HT1080 (cell line): ENCODE measurements at places on chromosomes 3 and 15.

DNA sequence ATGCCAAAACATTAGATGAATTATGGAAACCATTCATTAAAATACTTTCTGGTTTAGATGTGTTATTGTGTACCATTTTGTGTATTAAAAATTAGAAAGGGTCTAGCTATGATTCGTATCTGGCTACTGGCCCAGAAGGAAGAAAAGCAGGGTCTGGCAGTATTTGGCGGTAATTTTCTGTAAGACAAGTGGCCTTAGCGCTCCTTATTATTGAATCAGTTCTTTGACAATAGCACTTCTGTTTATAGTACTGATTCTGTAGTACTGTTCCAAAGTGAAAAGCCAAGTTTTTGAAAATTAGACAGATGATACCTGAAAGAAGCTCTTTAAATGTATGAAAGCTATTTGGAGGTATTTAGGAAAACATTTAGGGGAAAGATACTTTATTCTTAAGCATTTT is 10.2 kb downstream of the GLCE start:
- no peak for DNase-seq

DNA sequence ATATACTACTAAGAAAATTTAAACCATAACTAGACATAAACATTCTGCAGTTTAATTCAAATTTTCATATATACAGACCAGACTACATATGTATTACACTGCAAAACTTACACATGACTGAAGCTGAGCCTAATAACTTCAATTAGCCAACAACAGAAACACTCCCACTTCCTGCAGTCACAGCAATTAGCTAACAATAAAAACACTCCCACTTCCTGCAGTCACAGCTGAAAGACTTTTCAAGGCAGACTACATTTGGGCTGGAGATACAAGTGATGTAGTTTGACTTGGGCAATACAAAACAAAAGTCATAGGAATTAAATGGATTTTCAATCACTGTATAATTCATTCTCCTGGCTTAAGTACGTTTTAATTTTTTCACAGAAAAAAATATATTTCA is 10.3 kb downstream of the TM2D3 start:
- no peak for DNase-seq

DNA sequence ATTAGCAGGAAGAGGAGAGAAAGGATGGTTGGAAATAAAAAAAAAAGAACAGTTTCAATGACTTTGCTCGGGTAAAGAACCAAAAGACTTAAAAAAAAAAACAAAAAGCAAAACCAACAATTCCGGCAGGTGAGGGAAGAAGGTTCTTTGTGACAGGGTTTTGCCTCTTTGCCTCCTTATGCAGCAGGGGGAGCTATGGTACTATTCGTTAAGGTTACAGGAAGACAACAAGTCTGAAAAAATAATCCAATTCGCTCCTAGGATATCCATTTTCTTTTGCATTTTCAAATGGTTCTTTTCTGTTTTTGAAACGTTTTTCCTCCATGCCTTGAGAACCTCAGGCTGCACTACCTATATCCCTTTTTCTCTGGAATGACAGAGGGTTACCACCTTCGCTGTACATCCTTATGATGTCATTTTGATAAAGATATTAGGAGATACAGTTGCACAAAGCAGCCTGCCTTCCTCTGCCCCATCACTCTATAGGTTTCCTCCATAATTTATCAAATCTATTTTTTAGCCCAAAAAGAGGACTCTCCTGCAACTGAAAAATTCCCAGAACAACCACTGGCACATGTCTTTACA is 55.0 kb downstream of the CFAP20DC start:
- DNase-seq: peak; percentile 60

DNA sequence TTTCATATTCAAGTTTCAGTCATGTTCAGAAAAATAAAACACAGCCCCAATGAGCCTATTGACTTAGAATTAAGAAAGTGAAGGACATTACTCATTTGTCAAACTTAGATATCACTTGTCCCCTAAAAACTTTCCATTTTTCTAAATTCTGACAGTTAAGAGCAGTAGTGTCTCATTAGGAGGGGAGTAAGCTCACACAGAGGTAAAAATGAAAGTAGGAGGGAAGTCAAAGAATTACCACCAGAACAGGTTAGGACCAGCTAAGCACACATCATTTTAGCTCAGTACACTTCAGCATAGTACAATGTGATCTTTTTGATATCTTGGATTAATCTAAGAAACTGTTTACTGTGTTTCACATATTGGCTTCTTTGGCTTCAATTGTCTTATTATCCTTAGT is 64.3 kb downstream of the OSTN start:
- peak; percentile 29 for DNase-seq

- no peak for DNase-seq
Observed at GRCh38 chr15:80607287-80607980, 87.7 kb upstream of the ABHD17C start.

- no peak for DNase-seq
Observed at GRCh38 chr3:183108470-183108869, 9.2 kb upstream of the MCCC1 start.

DNA sequence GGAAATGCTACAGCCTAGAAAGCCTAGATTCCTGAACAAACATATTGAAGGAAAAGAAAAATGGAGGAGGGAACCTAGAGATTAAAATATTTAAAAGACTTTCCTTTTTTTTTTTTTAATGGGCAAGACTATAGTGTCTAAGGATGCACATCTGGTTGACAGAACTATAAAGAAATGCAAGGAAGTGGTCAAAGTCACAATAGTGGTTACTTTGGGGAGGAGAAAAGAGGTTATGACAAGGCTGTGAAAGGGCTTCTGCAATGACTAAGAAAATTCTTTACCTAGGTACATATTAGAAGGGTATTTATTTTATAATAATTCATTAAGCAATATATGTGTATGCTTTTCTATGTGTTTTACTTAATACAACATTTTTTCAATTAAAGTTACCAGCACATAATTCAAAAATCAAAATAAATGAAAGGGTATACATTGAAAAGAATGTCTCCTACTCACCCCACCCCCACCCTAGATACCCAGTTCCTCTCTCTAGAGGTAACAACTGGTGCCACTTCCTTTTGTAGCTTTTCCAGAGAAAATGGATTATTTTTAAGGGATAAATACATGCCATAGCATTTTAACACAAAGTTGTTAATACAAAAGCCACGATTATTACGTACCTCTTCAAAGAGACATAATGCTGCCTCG is 70.1 kb downstream of the HERC1 start:
- DNase-seq: peak; percentile 70

- DNase-seq: peak; percentile 78
Observed at GRCh38 chr3:87873136-87873535, 185.7 kb downstream of the CGGBP1 start.

GRCh38 chr15:70563561-70564095 is 199.7 kb downstream of the UACA start:
- no peak for DNase-seq

DNA sequence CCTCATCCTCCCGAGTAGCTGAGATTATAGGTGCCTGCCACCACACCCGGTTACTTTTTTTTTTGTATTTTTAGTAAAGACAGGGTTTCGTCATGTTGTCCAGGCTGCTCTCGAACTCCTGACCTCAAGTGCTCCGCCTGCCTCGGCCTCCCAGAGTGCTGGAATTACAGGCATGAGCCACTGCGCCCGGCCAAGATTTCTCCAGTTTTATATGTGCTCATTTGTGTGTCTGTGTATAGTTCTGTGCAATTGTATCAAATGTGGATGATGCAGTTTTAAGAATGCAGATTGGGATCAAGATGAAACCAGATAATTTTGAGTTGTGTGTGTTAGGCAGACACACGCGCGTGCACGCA is 68.3 kb downstream of the SLCO3A1 start:
- no peak for DNase-seq

GRCh38 chr3:124453189-124453588 is 277.1 kb upstream of the UMPS start:
- no peak for DNase-seq

GRCh38 chr3:54004335-54004734 is 112.7 kb upstream of the SELENOK start:
- peak; percentile 5 for DNase-seq

DNA sequence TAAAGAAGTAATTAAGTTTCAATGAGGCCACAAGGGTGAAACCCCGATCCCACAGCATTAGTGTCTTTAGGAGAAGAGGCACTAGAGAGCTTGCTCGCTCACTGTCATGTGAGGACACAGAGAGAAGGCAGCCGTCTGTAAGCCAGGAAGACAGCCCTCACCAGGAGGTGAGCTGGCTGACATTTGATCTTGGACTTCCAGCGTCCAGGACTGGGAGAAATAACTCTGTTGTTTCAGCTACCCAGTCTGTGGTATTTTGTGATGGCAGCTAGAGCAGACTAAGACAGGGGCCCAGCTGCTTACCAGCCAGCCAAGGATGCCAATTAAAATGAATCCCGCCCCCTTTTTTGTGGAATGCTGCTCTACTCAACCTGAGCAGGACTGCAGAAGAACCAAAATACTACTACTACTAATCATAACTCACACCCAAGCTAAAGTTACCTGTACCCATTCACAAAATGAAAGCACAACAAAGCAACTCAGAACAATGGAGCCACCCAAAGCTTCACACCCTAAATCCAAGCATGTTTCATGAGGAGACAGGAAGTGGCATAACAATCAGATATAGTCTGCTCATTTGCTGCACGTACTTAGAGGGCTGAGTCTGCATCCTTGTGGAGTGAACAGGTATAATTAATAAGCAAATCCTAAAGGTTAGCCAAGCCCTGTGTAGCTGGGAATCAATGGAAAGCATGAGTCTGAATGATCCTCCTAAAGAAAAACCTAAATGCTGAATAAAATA is 35.6 kb upstream of the RHCG start:
- DNase-seq: peak; percentile 75

DNA sequence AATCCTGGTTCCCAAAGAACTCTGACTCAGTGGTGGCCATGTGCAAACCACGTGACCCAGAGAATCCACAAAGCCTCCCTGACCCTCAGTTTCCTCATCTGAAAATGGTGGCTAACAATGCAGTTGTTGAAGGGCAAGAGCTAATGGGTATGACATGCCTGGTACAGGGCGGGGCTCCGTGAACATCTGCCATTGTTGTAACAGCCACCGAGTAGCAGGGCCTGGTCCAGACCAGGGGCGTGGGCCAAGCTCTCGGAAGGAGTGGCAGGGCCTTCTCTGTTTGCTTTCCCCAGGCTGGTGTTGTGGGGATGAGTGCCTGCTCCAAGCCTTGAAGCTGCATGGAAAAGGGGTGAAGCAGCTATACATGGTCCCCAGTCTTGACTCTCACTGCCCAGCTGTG is 13.4 kb downstream of the MAPKAPK3 start:
- DNase-seq: no peak

DNA sequence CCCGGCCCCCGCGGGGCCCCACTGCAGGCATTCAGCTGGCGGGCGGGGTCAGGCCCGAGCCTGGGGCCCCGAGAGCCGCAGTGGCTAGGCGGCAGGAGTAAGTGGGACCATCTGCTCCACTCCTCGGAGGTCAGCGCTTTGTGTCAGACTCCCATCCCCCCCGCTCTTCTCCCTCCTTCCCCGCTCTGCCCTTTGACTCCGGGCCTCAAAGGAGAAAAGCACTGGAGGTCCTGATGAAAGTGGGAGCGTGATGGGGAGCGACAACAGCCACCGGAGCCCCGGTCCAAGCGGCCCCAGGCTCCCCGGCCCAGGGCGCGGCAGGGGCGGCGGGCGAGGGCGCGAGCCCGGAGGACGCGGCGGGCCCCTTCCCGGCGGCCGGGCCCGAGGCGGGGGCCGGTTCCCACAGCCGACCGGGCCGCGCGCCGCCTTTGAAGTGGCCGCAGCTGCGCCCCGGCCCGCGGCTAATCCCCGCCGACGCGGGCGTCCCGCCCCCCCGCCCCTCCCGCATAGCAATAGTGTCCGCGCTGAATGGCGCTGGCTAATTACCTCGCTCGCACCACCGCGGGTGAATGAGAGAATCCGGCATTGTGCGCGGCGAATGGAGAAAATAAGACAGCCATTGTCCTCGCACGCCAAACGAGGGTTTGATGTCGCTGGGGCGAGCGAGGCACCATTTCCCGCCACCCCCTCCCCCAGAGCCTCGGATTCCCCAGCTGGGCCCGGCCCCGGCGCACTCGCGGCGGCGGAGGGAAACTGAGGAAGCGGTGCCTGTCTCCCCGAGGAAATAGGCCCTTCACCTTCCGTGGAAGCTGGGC is 22.4 kb downstream of the IGDCC3 start:
- no peak for DNase-seq

- no peak for DNase-seq
Observed at GRCh38 chr3:37687966-37688365, 173.7 kb upstream of the CTDSPL start.

DNA sequence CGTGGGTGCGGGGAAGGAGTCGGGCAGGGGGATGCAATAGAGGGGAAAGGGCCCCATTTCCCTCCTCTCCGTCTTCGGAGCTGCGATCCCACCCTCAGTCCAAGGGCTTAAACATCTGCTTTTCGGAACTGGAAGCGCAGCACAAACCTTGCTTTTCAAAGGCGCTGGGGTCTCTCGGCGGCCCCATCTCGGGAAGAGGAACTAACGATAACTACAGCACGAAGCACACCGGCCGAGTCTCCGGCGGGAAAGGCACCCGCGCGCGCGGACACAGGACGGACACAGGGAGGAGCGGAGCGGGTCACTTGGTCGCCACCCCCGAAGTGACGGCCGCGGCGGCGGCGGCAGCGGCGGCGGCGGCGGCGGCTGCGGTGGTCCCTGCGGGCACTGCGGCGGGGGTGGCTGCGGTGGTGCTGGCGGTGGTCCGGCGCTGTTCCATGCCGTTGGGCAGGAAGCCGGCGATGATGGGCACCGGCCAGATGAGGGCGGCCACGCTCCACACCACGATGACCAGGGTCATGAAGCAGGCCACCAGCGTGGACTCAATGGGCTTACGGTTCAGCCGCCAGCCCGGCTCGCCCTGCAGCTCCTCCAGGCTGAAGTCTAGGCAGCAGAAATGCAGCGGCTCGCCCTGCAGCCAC is 1.1 kb downstream of the TMEM158 start:
- peak; percentile 67 for DNase-seq

DNA sequence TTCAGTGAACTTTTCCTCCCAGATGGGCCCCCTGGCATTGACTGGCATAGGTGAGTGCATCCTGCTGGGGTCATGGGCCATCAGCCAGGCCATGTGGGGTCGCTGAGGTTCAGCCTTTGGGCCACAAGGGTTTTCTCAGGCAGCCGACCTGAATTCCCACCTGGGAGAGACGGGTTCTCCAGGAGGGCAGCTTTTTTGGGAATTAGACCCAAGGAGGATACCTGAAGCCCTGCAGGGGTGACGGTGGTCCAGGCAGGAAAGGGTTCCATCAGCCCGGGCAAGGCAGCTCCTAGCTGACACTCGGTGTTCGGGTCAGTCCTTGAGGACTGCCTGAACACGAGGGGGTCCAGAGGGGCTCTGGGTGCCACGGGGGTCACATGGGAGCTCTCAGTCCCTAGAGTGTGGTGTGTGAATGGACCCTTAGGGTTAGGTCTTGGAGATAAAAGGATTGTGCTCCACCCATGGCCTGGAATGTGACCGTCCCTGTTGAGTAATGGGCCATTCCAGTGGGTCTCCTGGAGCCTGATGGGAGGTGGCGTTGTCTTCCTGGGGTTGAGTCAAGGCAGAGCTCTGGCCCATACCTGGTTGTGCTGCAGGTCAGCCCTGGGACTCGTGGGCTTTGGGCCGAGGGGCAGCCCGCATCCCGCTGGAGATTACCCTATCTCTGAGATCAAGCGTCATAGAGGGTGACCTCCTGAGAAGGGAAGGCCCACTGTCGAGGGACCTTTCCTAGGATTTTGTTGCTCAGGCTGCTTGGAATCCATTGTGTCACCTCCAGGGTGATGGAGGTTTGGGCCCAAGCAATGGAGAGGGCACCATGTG is 192.8 kb downstream of the UBE3A start:
- DNase-seq: no peak
